ENCODE measurements at places on chromosomes 2 and 18.

DNA sequence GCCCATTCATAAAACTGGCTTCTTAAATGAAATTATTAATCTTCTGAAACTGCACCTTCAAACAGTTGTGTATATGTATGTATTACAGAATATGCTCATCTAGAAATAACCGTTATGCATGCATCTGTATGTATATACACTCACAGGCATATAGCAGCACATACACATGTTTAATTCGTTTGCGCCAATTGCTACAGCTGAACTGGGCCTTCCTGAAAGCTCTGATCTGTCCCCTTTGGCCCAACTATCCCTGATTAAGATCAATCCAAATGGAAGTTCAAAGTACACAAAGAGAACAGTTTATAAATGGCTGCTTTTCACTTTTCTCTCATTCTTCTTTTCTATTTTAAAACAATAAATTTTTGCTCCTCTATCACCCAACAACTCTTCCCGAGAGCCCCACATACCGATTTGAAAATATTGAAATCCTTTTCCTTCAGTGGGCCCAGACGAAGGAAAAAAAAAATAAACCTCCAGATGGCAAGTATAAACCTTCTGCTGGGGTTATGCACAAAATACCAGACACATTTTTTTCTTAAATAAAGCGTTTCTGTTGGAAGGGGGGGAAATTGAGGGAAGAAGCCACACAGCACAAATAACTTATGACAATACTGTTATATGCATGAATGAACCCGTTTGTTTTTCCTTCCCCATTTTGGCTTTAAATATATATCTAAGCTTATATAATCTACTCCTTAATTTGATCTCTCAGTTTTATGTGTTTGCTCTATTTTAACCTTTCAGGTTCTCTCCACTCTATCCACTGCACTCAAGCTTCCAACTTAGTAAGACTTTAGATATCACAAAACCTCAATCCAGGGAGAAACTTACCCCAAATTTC lies 267.3 kb downstream of the TCF4 start:
- DNase-seq, result no peak

DNA sequence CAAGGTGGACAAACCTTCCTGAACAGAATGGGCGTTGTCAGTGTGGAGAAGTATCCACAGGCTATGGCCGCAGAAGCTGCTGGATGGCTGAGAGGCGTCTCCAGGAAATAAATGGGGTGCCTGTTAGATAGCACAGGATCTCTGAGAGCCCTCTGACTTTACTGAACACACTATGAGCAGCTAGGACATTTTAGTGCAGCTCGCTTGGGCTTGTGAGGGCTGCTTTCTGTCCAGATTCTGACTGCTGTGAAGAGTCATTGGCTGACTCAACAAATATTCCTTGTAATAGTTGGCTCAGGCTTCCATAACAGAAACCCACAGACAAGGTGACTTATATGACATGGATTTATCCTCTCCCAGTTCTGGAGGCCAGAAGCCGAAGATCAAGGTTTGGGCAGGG lies 100.2 kb upstream of the SNTG2 start:
- no peak for DNase-seq

GRCh38 chr2:144354953-144355352 lies 165.0 kb downstream of the ZEB2 start:
- DNase-seq, result no peak

GRCh38 chr2:75523313-75524275 lies 37.1 kb downstream of the EVA1A start:
- no peak for DNase-seq

DNA sequence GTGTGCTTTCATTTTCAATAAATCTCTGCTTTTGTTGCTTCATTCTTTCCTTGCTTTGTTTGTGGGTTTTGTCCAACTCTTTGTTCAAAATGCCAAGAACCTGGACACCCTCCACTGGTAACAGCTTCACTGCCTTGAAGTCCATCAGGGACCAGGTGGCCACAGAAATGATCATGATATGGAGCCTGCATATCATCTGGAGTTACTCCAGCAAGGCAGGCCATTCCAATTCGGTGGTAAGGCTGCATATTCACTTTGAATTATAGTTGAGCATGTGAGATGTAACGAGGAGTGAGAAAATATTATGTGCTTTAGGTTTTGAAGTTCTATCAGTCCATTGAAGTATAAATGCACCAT lies 26.3 kb upstream of the SPATA3 start:
- DNase-seq, result no peak

DNA sequence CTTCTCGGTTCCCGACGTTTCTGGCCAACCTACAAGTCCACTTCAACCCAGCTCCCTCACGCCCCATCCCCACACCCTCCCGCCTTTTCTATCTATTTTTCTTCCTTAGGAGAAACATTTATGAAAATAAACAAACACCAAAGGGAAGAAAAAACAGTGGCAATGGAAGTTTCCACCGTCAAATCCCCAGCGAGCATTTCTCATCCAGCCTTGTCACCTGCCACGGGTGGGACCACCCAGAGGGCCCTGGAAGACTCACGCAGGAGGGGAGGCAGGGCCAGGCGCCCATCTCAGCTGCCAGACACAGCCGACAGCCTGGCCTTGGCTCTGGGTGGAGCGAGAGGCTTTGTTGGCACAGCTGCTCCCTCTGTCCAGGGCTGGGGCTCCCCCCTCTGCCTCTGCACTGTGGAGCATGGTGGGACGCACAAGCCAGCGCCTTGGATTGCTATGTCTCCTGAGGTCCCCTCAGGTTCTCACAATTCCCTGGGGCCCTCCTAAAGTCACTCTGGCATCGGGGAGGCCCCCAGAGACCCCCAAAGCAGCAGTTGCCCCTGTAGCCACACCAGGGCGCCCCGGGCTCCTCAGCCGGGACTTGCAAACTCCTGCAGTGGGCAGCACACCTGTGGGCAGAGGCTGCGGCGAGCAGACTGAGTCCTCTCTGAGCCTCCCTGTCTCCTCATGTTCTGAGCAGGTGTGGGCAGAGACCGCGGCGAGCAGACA lies 395.7 kb upstream of the SALL3 start:
- DNase-seq, result no peak

DNA sequence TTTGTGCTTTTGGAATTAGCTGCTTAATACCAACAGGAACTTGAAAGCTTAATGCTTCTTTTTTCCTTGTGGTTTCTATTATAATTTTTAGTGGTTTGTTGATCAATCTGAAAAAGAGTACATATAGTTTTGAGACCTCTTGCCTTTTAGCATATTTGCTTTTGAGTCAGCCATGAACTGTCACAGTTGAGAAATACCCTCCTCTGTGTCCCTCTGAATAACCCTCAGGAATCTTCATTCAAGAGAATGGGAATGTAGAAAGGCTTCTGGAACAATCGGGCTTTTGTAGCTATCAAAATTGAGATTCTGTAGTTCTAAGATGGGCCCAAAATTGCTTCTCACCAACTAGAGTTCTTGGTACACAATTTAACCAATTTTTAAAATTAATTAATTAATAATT lies 451.1 kb upstream of the TRIB2 start:
- DNase-seq, result no peak

DNA sequence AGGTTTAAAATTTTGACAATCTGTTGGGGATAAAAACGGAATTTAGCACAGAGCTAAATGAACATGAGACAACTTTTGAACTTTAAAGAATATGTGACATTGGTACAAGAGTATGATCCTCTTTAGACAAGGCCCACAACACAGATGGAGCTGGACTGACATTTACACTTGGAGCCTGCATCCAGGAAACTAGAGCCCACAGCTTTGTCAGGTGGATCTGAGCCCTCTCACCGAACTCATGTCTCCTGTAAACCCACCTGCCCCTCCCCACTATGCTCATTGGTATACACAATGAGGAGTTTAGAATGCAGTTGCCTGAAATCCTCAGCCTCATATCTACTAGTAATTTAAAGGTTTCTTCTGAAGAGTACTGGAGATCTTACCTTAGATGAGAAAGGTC lies 22.1 kb upstream of the ACAA2 start:
- DNase-seq, result no peak

GRCh38 chr2:149894760-149895159 lies 307.2 kb upstream of the MMADHC start:
- no peak for DNase-seq

GRCh38 chr2:207206011-207206410 lies 40.3 kb upstream of the KLF7 start:
- no peak for DNase-seq

DNA sequence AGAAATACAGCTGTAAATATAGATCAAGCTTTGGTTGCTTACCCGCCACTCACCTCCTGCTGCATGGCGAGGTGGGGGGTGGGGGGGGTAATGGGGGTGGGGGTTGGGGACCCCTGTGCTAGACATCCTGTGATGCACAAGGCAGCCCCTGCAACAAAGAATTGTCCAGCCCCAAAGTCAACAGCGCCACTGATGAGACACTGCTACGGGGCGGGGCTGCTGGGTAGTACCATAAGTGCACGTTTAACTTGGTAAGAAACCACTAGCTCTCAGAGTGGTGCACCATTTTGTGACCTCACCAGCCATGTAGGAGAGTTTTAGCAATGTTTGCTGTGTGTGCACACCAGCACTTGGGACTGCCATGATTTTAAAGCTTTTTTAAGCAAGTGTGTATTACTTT lies 40.3 kb downstream of the SNORC start:
- no peak for DNase-seq

DNA sequence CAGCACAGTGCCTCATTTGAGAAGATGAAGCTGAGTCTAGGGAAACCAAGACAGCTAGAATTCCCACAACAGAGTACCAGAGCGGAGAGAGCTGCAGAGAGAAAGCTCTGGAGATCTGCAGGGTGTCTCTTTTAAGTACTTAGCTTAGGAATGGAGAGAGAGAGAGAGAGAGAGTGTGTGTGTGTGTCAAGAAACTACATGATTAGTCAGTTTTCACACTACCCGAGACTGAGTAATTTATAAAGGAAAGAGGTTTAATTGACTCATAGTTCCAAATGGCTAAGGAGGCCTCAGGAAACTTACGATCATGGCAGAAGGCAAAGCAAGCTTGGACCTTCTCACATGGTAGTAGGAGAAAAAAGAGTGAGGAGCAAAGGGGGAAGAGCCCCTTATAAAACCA lies 64.0 kb downstream of the HIBCH start:
- no peak for DNase-seq

DNA sequence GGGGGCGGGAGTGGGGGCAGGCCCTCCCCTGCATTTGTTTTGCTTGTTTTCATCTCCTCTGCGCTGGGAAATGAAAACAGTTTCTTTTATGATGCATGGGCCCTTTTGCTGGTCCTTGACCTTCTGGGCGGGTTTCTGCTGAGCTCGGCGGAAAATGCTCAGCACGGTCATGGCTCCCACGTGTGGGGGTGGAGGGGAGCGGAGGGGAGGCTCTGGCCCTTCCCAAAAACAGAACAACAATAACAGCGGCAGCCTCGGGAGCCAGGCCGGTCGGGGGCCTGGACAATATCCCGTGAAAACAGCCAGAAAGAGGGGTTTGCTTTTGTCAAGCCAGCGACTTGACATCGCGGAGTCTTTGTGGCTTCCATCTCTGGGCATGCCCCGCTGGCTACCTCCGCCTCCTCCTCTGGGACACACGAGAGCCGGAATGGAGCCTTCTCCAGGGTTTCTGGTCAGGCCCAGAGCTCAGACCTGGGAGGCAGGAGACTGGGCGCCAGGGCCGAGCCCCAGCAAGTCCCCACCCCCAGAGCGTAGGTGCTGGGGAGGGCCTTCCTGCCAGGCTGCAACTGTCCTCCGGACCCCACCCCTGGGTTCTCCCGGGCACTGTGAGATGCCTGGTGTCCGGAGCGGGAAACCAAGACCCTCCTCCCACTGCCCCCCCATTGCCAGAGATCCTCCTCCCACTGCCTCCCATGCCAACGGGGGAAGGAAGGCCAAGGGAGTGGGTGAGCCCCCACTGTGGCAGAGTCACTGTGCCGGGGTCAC lies 35.9 kb upstream of the SNED1 start:
- DNase-seq, result no peak

DNA sequence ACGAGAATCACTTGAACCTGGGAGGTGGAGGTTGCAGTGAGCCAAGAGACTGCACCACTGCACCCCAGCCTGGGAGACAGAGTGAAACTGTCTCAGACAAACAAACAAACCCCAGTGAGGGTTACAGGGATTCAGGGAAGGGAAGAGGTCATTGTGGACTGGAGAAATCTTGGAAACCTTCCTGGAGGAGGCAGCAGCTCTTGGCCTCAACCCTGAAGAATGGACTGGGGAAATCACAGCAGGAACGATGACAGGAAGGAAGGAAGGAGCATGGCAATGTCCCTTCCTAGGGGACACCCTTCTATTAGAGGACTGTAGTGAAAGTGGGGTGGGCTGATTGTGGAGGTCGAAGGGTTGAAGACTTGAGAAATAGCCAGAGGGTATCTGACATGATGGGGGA lies 72.5 kb downstream of the DNMT3A start:
- no peak for DNase-seq

DNA sequence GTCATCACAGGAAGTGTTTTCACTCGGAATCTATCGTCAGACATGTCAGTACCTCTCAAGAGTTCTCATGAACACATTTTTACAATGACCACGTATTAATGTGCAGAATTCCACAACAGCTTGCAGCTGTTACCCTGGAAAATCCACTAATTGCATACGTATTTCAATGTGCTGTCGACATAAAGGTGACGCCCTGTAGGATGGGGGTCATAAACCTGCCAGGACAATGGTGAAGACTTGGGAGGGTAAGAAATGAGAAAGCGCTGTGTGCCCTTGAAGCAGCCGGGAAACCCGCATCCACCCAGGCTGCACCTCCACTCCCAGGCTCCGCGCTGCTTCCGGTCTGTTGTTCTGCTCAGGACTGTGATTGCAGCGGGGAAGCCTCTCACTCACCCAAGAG lies 14.0 kb downstream of the TMEM18 start:
- DNase-seq, result no peak

- no peak for DNase-seq
These were observed 832.8 kb downstream of the RNF144A start for GRCh38 chr2:7749895-7750559.

- no peak for DNase-seq
These were observed 1671.8 kb upstream of the DDX18 start for GRCh38 chr2:116142644-116143227.

- no peak for DNase-seq
These were observed 10.9 kb downstream of the LIPG start for GRCh38 chr18:49572611-49573345.

- no peak for DNase-seq
These were observed 68.2 kb upstream of the PHLPP1 start for GRCh38 chr18:62647179-62647578.

- no peak for DNase-seq
These were observed 230.0 kb downstream of the NCKAP5 start for GRCh38 chr2:133338224-133338623.

DNA sequence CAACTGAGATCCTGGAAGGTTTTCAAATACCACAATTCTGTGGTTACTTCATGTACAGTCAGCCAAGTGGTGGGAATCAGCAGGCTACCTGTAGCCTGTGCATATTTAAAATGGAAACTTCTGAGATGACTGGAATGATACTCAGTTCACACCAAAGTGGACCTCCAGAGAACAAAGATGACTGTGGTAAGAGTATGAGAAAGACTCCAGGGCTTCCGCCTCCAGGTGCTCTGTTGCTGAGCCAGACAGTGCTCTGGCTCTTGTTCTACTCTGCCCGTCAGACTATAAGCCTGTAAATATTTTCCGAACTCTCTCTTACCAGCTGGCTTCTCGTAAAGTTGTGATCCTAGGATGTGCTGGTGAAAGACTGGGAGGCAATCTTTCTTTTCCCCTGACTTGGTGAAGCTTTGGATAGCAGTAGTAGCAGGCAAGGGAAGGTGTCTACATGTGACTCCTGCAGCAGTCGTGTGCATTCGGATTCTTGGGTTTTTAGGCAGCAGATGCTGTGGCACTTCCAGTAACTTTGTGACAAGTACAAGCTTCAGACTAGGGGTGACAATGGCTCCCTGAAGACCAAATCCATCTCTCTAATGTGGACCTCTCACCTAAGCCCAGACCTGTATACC lies 23.1 kb downstream of the ST3GAL5 start:
- no peak for DNase-seq

- DNase-seq, result no peak
These were observed 86.8 kb upstream of the CBLN2 start for GRCh38 chr18:72630991-72631390.
